HTR-8/SVneo (cell line): ENCODE measurements at places on chromosomes 2 and 18.

DNA sequence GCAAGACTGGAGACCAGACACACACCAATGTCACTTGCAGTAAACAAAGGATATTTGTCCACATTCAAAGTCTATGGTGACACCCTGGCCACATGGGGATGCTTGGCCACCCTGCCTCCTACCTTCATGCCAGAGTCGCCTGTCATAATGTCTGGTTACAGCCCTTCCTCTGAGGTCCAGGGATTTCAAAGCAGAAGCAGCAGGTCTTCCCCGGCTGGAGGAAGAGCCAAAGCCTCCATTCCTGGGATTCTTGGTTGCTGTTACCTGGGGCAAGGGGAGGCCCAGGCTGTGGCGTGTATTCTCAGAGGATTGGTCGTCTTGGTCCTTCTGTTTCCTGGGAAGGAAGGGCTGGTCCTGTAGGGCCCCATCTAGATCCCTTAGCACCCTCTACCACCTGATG is 2.3 kb upstream of the ALPP start:
- DNase-seq: no peak

- DNase-seq: no peak
Measured at GRCh38 chr2:58514252-58514651, 273.1 kb upstream of the FANCL start.

- no peak for DNase-seq
Measured at GRCh38 chr2:130894326-130894942, 57.7 kb downstream of the ARHGEF4 start.

GRCh38 chr18:22243513-22243912 is 74.1 kb downstream of the GATA6 start:
- DNase-seq: no peak

GRCh38 chr2:83113953-83114352 is 1345.1 kb downstream of the SUCLG1 start:
- DNase-seq: no peak

GRCh38 chr2:43135583-43135982 is 90.8 kb downstream of the ZFP36L2 start:
- no peak for DNase-seq

DNA sequence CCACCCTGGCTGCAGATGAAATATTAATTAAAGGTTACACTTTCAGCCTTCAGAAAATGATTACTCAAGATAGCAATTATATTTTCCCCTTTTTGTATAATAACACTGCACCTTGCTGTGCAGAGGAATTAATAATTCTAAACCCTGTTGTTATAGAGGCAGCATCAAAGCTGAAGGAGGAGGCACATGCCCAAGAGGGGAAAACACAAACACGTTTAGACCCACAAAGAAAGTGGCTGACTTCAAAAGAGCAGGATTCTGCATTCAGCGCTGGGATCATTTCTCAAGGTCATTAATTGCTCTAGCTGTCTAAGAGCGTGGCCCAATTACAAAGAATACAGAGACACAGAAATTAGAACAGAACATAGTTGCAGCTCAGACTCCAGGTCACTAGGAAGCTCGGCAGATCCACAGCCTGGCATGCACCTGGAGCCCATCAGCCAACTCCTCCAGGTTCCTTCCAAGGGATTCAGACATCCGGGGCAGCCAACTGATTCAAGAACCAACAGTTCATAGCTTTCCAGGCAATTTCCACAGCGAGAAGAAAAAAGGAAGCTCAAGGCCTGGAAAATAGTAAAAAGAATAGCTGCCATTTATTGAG is 102.3 kb upstream of the ID2 start:
- DNase-seq: no peak

DNA sequence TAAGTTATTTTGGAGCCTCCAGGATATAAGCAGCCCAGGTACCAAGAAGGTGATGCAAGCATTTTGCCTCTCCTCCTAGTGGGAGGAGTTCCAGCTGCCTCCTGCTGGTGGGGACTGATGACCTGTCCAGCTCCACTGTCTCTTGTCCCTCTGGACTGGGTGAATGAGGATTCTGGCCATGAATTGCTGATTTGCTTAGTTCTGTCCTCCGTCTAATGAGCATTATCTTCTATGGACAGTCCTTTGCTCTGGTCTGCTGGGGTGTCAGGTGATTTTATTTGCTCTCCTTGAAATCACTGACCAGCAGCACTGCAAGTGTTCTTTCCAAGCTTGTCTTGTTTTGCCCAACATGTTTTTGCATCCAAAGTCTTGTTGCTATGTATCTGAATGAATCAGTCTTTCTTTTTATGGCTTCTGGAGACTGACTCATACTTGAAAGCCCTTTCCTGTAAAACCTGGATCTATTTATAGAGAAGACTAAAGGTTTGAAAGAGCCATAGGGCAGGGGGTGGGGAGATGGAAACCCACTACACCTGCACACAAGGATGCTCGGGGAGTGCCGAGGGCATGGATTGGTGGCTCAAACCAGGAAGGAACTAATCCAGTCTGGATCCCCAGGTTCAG is 40.5 kb upstream of the EFHD1 start:
- DNase-seq: no peak

GRCh38 chr2:65055422-65056214 is 598 bp upstream of the CEP68 start:
- no peak for DNase-seq

DNA sequence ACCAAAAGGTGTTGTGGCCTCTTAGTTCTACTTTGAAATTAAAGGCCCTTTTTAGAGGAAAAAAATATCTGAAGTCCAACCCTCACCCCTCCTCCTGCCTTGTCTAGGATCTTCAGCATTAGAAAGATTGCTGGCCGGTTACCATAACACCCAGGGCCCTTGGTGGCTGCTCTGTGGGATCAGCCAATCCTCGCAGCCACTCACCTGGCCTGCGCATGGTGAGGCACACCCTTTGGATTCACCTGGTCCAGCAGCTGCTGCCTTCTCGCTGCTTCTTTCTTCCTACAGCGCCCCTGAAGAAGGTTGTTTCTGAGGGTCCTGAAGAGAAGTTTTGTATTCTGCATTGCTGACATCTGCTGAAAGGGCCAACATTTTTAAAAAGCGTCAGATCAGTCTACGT is 25.2 kb downstream of the DYTN start:
- DNase-seq: no peak

- DNase-seq: no peak
Measured at GRCh38 chr2:50514901-50515300, 517.0 kb downstream of the NRXN1 start.

GRCh38 chr18:23087352-23087751 is 47.9 kb upstream of the CABLES1 start:
- no peak for DNase-seq

- DNase-seq: no peak
Measured at GRCh38 chr2:45008296-45009129, 739 bp downstream of the SIX2 start.

- DNase-seq: no peak
Measured at GRCh38 chr18:37754141-37754540, 188.5 kb upstream of the CELF4 start.

GRCh38 chr2:28749526-28749925 is 2.1 kb upstream of the PPP1CB start:
- no peak for DNase-seq

GRCh38 chr2:66667301-66667700 is 232.4 kb downstream of the MEIS1 start:
- DNase-seq: no peak

GRCh38 chr2:108634011-108634410 is 85.3 kb upstream of the RANBP2 start:
- DNase-seq: no peak

DNA sequence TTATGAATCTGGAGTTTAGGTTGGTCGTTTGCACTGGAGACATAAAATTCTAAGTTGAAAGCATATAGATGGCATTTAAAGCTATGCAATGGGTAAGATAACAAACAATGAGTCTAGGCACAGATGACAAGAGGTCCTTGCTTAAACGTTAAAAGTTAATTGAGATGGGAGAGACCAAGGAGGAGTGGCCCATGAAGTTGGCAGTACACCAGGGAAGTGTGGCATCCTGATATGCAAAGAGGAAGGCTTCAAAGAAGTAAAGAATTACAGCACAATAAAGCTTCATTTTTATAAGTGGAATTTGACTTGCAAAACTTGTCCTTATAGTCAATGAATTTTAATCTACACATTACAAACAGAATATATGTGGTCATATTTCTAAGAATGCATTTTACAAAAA is 23.2 kb downstream of the UPP2 start:
- no peak for DNase-seq

GRCh38 chr2:174020926-174021662 is 55.9 kb upstream of the SP3 start:
- no peak for DNase-seq

GRCh38 chr18:40210696-40211095 is 1744.3 kb upstream of the PIK3C3 start:
- no peak for DNase-seq

- peak; percentile 50 for DNase-seq
Measured at GRCh38 chr2:215137741-215138340, 585 bp downstream of the ABCA12 start.

DNA sequence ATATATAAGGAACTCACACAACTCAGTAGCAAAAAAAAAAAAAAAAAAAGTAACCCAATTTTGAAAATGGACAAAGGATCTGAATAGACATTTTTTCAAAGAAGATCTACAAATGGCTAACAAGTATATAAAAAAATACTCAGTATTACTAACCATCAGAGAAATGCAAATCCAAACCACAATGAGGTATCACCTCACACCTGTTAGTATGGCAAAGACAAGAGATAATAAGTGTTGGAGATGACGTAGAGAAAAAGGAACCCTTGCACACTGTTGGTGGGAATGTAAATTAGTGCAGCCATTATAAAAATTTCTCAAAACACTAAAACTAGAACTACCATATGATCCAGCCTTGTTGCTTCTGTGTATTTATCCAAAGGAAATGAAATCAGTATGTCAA is 5.8 kb upstream of the CNDP1 start:
- DNase-seq: no peak

DNA sequence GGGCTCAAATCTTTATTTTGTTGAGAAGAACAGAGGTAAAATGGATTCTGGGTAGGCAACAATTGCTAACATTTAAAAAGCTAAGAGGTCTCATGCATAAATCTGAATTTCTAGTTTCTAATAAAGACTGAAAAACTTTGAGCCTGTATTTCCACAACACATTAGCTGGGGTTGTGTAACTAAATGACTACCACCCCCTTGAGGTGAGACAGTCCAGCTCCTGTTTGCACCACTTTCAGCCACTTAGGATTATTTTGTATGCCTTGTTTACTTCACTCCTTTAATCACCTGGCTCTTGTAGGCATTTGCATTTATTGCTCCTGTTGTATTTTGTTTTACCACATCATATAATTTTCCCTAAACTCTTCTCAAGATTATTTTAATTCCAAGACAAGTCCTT is 376.6 kb downstream of the PTH2R start:
- DNase-seq: no peak
